ENCODE measurements at places on chromosomes 2 and 18. TPM values are rescaled to one million over a fixed set of nuclear protein-coding genes. Genes with fewer than 3 reads are reported as not detected.

Gene TRIB2
- 36.2 TPM for total RNA-seq

Gene UCN
- total RNA-seq, result 1.5 TPM

GRCh38 chr2:177852389-177852788, 220.2 kb downstream of the PDE11A start:
- no peak for DNase-seq

DNA sequence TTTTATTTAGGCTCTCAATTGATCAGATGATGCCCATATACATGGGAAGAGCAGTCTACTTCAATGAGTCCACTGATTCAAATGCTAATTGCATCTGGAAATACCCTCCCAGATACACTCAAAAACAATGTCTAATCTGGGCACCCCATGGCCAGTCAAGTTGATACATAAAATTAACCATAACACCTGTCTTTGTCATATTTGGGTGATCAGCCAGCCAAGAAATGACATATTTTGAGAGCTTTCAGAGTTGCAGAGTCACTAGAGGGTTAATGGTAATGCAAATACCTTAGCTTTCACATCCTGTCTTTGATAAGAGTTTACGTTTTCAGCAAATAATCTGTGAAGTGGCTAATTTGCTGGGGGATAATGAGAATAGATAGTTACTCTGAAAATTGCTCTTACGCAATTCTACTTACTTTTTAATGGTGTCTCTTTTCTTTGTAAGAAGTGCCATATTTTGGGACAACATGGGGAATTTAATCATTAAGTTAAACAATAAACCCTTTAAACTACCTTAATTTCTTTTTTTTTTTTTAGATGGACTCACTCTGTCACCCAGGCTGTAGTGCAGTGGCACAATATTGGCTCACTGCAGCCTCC, 49.1 kb downstream of the CCDC195 start:
- DNase-seq, result no peak
